ENCODE measurements at places on chromosomes 7 and 10. TPM values are rescaled to one million over a fixed set of nuclear protein-coding genes. Genes with fewer than 3 reads are reported as not detected.

The RTKN2 gene
- not detected for total RNA-seq

- no peak for DNase-seq
Observed at GRCh38 chr7:133822001-133822641, 305.0 kb upstream of the LRGUK start.

The NKX2-3 gene
- total RNA-seq, result not detected

DNA sequence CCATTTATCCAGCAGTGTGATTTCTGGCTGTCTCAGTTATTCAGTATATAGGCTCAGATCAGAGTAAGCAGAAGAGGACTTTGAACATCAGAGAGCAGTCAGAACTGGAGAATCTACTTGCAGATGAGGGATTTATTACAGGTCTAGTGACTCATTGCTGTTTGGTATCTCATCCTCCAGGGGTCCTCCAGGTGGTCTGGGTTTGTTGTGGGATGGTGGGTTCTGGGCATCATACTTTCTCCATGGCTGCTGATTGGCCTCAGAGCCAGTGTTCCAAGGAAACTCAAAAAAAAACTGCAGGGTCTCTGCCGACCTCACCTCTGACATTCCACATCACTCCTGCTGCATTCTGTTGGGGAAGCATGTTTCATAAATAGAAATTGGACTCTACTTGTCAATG, 214.8 kb downstream of the CNTNAP2 start:
- no peak for DNase-seq

DNA sequence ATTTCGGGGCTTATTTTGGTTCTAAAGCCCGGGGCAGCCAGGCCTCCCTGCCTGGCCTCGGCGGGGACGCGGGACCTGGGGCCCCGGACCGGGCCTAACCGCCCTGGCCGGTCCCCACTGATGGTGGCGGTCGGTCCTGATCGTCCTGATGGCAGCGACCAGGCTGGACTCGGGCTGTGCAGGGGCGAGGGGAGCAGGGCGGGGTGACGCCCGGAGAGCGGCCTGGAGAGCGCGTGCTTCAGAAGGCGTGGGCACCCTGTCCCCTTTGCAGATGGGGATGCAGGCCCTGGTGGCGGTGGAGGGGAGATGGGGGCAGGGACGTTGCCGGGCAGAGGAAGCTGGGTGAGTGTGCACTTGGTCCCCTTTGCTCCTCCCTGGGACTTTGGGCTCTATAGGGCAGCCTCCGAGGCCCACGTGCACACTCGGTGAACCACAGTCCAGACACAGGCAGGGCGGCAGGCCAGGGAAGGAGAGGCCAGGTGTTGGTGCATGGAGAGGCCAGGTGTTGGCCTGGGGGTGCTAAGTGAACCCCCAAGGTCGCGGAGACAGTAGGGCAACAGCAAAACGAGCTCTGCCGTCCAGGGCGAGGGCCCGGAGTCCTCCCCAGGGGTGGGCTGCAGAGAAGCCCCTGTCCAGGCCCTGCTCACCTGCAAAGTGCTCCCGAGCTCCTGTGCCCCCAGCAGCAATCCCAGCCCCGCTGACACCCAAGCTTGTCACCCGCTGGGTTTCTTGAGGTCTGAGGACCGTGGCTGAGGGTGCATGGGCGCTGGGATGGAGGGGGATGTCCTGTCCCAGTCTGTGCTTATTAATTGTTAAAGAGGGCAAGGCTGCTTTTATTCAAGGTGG, 42.4 kb upstream of the FAM20C start:
- DNase-seq, result peak; percentile 79

The PAPSS2 gene
- total RNA-seq, result 5.6 TPM

GRCh38 chr7:131111081-131111576, 216.5 kb upstream of the MKLN1 start:
- DNase-seq, result no peak
